ENCODE measurements at places on chromosomes 3 and 15.

DNA sequence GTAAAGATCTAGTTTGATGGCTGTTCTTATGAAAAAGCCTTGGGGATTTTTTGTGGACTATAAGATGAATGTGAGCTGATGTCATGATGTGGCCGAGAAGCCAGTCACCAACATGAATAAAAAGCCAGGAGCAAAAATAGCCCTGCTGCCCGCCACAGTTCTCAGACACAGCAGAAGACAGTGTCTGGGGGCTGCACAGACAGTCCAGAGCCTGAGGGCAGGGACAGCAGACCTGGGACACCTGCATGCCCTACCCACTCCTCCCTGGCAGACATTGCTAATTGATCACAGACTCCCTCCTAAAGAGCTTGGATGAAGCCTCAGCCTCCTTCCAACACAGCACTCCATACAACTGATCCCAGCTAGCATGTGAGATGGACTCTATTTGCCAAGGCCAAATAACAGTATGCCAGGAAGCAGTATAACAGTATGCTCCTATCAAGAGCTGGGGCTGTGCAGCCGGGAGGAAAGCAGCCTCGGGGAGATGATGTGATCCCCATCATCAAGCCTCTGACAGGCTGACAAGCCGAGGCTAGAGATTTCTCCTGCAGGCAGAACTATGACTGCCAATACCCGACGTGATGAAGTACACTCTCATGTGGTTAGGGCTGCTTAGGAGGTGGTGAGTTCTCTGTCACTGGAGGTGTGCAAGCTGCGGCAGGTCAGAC, 105.4 kb upstream of the RPL32 start:
- DNase-seq: no peak

DNA sequence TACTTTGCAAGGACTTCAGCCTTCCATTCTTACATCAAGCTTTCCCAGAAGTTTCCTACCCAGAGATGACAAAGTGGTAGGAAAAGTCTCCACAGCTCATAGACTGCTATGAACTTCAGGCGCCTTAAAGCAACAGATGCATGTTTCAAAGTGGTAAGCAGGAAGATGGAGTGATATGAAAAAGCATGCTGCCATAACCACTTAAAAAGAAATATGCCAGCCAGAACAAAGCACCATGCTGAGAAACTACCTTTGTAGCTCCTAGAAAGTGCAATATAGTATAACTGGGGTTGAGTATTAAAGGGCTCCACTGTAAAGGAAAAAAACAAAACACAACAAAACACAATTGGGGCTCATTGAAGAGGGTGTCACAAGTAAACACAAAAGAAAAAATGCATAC, 192.4 kb upstream of the STRIT1 start:
- no peak for DNase-seq

GRCh38 chr15:58467722-58468423, 36.1 kb downstream of the LIPC start:
- peak; percentile 80 for DNase-seq

GRCh38 chr3:134325706-134326105, 48.5 kb downstream of the AMOTL2 start:
- DNase-seq: no peak

DNA sequence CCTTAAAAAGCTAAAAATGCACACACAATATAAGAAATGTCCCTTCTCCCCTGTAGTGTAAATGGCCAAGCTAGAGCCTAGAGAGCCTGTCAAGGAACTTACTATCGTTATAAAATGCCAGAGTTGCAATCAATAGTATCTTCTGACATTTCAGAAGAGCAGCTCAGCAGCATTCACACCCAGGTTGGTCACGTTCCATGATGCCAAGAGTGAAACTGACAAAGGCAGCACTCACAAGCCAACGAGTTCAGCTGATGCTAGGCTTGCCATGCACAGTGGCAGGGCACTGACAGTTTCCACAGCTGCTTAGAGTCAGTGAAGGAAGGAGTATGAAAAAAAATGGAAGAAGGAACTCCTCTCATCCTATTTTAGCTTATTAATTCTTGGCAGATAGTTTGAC, 331.4 kb upstream of the CCDC54 start:
- DNase-seq: peak; percentile 4

- no peak for DNase-seq
These were observed 57.6 kb downstream of the OPA1 start for GRCh38 chr3:193650585-193650984.

GRCh38 chr15:76345880-76346668, 9.5 kb downstream of the ISL2 start:
- DNase-seq: peak; percentile 56

GRCh38 chr15:63918317-63918672, 84.5 kb upstream of the HERC1 start:
- DNase-seq: no peak

DNA sequence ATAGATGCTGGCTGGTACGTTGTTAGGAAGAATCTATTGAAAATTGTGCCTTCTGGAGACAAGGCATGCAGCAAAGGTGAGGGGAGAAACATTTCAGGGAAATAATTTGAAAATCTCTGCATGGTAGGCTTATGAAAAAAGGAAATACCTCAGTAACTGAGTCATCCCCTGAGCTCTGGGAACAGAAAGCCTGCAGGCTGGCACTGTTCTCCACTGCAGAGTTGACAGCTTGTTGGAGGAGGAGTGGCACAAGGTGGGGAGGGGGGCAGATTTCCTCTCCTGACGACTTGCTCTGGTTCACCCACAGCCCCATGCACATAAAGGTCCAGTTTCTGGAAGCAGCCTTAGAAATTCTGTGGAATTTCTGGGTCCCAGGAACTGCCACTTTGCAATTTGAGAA, 179.4 kb downstream of the ABHD5 start:
- DNase-seq: peak; percentile 38

- peak; percentile 49 for DNase-seq
These were observed 127.5 kb upstream of the TOPAZ1 start for GRCh38 chr3:44114142-44114541.

- DNase-seq: no peak
These were observed 131.5 kb upstream of the PLXNA1 start for GRCh38 chr3:126851382-126851781.

DNA sequence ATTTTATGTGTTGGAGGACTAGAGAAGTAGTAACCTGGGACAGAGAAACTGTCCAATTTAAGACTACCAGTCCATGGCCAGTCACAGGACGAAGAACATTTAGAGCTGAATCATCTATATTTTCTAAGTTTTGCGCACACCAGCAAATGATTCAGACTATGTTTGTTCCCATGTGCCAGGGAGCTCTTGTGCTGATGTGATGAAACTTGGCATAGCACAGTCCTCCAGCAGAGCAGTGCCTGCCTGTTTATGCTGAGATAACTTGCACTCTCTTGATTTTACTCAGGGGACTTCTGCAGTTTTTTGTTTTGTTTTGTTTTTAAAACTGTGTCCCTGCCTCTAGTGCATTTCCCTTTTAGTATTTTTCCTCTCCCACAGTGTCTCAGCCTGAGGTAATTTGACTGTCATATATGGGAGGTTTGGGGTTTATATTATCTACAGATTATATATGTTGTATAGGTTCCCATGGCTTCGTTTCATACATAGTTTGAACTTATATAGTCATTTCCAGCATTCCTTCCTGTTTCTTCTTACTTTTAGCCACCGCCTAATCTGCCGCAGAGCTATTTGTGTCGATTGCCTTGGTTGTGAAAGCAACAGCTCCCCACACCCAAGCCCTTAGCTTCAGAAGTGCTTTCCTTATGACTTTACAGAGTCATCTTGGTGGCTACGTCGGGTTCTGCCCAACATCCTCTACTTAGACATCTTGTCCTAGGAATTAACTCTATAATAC, 45.5 kb downstream of the PPM1L start:
- DNase-seq: no peak

DNA sequence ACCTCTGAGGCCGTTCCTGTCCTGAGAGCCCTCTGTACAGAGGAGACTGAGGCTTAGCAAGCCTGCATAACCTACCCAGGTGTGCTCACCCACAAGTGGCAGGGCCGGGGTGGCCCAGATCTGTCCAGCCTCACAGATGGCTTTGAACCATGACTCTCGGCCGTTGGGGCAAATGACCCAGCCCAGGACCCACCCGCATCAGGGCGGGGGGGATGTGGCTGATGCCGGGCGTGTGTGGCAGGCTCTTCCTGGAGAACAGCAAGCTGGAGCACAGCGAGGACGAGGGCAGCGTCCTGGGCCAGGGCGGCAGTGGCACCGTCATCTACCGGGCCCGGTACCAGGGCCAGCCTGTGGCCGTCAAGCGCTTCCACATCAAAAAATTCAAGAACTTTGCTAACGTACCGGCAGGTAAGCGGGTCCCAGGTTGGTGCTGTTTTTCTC, 133.5 kb downstream of the LRRK1 start:
- no peak for DNase-seq

GRCh38 chr3:45887759-45888511, 1.6 kb downstream of the CCR9 start:
- no peak for DNase-seq

DNA sequence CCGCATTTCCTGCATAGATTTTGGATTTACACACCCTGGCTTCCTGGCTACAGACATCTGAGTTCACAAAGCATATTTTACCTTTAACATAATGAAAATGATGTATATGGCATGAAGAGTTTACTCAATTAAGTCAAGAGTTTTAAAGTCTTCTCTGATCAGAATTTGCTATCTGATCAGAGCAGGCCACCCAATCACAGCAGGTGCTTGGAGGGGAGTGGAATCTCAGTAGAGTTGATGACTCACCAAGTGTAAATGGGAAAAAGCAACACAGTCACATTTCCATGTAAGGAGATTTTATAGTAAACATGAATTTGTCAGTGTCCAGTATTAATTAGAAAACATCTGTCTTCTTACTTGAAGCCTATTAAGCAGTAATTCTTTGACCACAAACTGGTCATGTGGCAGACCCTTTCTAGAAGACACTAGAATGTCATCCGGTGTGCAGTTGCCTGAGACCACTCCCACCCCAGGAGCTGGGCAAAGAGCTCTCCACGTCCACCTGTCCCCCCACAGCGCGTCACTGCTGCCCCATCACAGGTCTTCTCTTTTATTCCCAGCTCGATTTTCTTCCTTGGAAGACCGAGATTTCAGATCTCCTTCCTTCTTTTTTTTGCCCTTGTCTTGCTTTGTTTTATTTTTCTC, 10.8 kb downstream of the MESD start:
- no peak for DNase-seq

- DNase-seq: peak; percentile 67
These were observed 21.4 kb upstream of the ZBED2 start for GRCh38 chr3:111616417-111617105.

- no peak for DNase-seq
These were observed 26.3 kb upstream of the AVEN start for GRCh38 chr15:34065261-34065660.

GRCh38 chr15:80547264-80547663, 143.1 kb downstream of the ARNT2 start:
- DNase-seq: no peak

DNA sequence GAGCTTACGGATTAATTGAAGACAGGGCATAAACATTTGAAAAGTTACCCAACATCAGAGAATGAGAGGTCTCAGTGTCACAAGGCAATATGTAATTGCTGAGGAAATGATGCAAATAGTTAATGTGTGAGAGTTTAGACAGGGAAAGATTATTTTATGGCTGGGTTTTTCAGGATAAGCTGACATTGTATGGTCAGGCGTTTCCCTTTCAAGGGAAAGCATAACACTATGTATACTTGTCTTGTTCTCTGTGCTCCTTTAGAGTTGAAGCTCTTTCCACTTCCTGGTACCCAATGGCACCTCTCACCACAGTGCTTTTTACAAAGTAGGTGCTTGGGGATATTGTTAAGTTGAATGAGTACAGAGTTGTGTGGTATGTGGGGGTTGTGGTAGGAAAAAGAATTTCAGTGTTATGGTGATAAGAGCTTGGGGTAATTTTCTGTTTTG, 19.9 kb downstream of the IQGAP1 start:
- no peak for DNase-seq

- DNase-seq: no peak
These were observed 19.9 kb downstream of the POLR2M start for GRCh38 chr15:57726411-57726810.

GRCh38 chr3:78893161-78893560, 874.6 kb downstream of the ROBO1 start:
- no peak for DNase-seq

GRCh38 chr15:63367390-63367789, 14.3 kb downstream of the CA12 start:
- DNase-seq: peak; percentile 45

GRCh38 chr3:48851407-48851806, 3.7 kb upstream of the PRKAR2A start:
- DNase-seq: no peak

DNA sequence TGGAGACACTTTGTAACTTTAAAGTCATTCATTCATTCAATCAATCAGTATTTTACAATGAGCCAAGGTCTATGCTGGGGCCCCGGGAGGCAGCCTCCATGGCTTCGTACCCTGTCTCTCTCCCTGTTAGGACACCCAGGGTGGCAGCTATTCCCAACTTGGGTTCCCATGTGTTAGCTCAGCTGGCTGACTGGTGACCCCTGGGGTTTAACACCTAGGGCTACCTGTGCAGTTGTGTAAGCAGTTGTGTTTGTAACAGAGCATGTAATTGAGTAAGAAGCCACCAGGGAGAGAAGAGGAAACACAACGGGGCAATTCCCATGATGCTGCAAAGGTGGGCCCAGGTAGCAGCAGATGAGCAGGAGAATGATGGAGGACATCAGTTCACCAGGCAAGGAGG, 132.4 kb downstream of the ADAMTS9 start:
- no peak for DNase-seq

- no peak for DNase-seq
These were observed 7.6 kb upstream of the TRH start for GRCh38 chr3:129966876-129967275.

DNA sequence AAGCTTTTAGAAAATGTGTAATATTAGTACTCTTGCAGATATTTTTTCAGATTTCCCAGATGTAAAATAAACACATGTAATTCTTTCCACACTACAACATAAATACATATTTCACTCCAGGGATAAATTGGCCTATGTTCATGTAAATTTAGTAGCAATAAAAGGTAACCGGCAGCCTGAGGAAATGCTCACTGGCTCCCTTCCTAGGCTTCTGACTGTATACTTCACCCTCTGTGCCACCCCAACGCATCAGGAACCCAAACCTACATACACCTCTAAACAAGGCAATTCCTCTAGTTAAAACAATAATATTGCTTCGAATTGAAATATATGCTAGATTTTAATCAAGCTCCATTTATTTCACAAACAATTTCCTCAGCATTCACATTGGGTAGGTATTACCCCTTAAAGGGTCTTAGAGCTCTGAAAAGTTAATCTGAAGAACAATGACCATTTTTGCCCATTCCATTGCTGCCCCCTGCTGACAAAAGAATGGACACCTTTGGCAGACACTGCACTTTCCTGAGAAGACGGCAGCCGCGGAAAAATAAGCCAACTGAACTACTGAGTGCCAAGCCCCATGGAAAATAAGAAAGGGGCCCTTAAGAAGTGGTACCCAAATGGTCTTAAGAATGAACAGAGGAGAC, 212.5 kb downstream of the OSBPL10 start:
- peak; percentile 42 for DNase-seq

- DNase-seq: no peak
These were observed 478.0 kb upstream of the ATP11B start for GRCh38 chr3:182315313-182315712.

- no peak for DNase-seq
These were observed 27.1 kb downstream of the CCNB2 start for GRCh38 chr15:59131969-59132562.
